ENCODE measurements at places on chromosomes 2 and 18.

DNA sequence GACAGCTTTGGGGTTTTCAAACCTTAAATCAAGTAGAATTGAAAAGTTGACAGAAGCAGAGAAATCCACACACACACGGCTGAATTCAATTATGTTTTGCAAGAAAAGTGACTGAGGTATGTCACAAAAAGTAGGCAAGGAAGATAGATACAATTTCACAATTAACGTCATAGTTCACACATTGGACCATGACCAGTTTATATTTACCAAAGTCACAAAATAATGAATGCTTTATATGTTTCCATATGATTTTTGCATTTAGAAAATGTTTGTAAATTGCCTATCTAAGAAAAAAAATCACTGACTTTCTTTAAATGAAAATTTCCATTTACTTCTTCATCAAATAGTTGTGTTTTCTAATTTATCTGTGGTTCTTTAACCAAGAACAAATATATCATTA lies 29.4 kb upstream of the ZNF516 start:
- DNase-seq = no peak

- DNase-seq = no peak
These were observed 184.9 kb downstream of the PDE1A start for GRCh38 chr2:182241936-182242335.

GRCh38 chr2:99662761-99663341 lies 173.0 kb upstream of the REV1 start:
- DNase-seq = no peak

GRCh38 chr2:204061241-204061640 lies 124.7 kb downstream of the ICOS start:
- no peak for DNase-seq

DNA sequence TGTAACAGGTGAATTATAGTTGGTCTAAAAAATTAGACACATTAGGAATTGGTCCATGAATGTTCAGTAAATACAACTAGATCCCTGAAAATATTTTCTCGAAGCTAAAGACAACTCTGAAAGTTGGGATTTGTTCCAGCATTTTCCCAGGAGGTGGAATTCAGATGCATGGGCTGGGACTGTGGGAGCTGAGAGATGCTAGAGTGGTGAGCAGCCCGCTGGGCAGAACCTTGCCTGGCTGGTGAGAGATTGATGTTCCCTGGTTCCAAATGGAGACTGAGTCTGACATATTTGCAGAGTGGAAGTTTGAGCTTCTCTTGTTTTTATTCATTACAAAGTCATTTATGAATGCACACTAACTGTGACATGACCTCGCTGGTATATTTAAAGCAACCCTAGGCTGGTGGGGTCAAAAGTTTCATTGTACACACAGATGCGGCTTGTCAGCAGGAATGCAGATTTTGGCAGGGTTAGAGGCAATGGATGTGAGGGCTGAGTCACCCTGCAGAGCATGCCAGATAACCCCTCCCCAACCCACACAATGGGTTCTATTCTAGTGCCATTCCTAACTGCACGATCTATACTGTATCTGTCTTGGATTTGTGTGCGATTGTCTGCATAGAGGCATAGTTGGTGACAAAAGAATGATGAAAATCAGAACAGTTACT lies 23.5 kb upstream of the TMEM178A start:
- no peak for DNase-seq

- DNase-seq = no peak
These were observed 18.3 kb upstream of the ENOSF1 start for GRCh38 chr18:730692-731091.

- DNase-seq = no peak
These were observed 69.7 kb downstream of the RNF144A start for GRCh38 chr2:6986912-6987361.

- DNase-seq = no peak
These were observed 18.8 kb downstream of the YPEL5 start for GRCh38 chr2:30165617-30166016.

- no peak for DNase-seq
These were observed 99.3 kb downstream of the KLHL29 start for GRCh38 chr2:23484275-23484674.

GRCh38 chr2:111071600-111072171 lies 49.0 kb upstream of the BCL2L11 start:
- no peak for DNase-seq

DNA sequence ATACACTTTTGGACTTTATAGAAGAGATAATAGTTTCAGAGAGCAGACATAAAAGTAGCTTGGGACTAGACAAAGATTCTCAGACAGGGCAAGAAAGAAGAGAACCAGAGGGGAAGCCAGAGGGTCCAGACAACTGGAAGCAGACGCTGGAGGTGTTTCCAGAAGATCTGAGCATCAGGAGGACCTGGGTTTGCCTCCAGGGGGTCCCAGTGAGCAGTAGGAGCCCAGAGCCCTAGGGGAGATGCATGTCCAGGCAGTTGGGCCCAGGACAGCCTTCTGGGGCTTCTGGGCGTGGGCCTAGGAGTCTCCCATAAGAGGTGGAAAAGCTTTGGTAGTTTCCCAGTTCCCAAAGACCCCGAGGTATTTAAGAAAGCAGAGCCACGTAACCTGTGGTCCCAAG lies 251.2 kb upstream of the ID2 start:
- DNase-seq = no peak

DNA sequence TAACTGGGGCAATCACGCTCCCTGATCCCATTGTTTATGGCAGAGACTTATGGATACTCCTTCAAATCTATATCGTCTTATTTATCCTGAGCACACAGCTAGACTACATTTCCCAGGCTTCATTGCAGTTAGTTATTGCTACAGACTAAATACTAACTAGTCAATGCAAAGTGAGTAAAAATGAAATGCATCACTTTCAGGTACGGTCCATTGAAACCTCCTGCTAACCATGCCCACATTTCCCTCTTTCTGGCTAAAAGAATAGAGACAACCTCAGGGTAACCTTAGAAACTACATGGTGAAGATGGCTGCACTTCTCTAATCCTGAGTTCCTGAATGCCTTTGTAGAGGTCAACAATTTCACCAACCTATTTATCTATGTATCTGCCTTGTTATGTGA lies 437.4 kb downstream of the EPHA4 start:
- no peak for DNase-seq

DNA sequence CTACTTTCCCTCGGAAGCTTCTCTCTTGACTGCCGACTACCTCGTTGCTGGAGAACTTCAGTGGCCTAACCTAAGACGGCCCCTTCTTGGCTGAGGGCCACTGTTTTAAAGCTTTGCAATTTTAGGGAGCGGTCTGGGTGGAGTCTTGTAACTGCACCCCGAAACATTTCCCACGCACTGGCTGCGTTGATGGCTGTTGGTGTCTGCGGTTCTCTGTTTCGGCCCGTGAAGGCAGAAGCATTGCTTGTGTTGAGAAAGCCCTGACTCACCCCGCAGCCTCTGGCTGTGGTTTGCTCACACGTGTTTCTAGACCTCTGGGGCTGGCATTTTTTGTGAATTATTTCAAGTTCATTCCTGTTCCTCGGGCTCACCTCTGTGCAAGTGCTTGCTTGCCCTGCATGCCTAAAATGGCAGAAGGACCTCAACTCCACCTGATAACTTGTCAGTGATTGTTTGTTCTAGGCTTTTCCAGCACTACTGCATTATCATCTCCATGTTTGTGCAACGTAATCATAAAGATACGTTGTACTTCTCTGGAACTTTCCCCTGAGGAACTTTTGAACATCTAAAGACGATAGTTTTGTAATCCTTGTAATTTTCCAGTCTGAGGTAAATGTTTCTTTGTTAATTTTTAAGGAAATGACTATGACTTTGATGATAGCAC lies 94.2 kb upstream of the DLX2 start:
- DNase-seq = no peak

- DNase-seq = no peak
These were observed at the start of gene DSC3 for GRCh38 chr18:31042406-31043181. Gene DSC3, minus strand, starts transcription at chr18:31042742. Its CDS starts 82 bp downstream, at chr18:31042660.

- DNase-seq = no peak
These were observed 147.0 kb downstream of the MBD5 start for GRCh38 chr2:148167855-148168254.

GRCh38 chr2:98702858-98703620 lies 27.9 kb downstream of the MGAT4A start:
- DNase-seq = no peak

DNA sequence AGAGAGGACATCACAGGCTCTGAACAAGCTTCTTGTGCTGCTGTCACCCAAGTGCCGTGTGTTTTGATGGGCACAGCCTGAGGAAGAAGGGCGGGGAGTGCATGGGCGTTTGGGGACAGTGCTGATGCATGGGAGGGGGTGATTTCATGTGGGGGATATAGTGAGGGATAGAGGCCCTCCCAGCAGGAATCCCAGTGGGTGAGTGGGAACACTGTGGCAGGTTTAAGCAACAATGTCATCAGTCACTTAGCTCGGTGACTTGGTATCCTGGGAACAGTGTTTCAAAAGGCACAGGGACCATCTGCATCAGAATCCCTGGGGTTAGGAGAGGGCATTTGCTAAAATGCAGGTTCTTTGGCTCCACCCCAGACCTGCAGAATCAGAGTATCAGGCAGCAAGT lies 609 bp downstream of the SIGLEC15 start:
- DNase-seq = no peak

- no peak for DNase-seq
These were observed 218.1 kb downstream of the ALK start for GRCh38 chr2:29703336-29703735.

- no peak for DNase-seq
These were observed 6.3 kb downstream of the KIAA2012 start for GRCh38 chr2:202079310-202079709.

DNA sequence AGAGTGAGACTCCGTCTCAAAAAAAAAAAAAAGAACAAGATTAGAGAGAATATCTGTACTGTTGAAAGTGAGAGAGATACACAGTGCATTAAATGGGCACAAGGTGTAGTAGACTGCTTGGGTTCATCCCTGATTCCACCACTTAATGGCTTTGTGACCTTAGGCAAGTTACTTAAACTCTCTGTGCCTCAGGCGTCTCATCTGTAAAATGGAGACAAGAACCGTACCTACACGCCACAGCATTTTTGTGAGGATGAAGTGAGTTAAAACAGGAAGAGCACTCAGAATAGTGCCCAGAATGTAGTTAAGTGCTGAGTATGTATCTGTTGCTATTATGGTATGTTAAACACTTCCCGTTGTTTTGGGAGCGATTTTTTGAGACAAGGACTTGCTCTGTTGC lies 64.3 kb downstream of the MTHFD2 start:
- DNase-seq = no peak

DNA sequence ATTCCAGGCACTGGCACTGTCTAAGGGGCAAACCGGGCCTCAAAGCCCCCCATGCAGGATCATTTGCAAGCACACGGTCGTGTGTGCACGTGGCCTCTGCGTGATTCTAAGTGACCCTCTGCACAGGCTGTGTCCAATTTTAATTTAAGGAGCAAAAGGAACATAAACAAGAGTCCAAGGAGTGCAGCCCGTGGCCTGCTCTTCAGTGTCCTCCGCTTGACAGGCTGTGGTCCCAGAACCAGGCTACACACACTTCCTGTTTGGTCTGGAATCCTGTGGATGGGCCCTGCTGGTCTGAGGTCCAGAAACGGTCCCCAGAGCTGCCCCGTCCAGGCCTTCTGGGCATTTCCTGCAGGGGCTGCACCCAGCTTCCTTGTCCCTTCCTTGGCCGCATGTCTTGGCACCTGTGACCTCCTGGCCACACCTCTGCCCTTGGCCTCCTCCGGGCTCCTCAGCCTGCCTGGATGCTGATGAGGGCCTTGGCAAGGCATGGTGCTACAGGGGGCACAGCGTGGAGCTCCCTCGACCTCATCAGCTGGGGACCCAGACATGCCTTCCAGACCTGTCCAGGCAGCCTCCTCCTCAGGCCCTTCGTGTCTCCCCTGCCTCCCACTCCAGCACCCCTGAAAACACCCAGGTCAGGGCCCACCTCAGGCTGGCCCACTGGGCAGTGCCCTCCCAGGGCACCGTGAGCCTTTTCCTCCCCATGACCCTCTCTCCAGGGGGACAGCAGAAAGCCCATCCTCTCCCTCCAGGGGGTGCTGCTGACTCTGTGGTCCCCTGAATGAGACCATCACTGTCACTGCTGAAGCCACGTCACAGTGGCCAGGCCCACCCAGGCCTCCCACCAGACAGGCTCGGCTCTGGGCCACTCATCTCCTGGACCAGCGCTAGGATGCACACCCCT lies 136.4 kb upstream of the GPC1 start:
- DNase-seq = no peak

GRCh38 chr2:160306985-160307384 lies 106.9 kb upstream of the ITGB6 start:
- DNase-seq = no peak

DNA sequence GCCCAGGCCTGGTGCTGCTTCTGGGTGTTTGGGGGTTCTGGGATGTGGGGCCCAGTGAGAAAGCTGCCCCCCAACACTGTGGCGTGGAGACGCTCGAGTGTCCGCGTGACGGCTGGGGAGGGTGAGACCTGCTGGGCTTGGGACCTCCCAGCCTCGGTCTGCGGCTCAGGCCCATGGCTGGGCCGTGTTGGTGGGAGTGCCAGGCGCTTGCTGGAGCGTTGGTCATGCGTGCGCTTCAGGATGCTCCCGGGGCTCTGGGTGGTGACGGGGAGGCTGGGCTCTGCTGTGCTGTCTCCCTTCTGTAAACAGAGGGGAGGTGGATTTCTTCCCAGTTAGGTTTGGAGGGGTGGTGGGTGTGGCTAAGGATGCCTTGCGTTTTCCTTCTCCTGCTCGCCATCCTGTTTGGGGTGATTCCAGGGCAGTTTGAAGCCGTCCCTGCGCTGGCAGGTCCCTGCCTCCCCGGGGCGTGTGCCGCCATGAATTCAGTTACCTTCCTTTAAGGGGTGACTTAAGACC lies 606 bp downstream of the GAL3ST2 start:
- no peak for DNase-seq

DNA sequence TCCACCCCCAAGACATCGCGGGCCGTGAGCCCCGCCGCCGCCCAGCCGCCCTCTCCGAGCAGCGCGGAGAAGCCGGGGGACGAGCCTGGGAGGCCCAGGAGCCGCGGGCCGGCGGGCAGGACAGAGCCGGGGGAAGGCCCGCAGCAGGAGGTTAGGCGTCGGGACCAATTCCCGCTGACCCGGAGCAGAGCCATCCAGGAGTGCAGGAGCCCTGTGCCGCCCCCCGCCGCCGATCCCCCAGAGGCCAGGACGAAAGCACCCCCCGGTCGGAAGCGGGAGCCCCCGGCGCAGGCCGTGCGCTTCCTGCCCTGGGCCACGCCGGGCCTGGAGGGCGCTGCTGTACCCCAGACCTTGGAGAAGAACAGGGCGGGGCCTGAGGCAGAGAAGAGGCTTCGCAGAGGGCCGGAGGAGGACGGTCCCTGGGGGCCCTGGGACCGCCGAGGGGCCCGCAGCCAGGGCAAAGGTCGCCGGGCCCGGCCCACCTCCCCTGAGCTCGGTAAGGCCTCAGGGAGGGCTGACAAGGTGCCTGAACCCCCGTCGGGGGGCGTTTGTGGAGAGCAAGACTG lies 14.2 kb downstream of the SPEG start:
- no peak for DNase-seq

DNA sequence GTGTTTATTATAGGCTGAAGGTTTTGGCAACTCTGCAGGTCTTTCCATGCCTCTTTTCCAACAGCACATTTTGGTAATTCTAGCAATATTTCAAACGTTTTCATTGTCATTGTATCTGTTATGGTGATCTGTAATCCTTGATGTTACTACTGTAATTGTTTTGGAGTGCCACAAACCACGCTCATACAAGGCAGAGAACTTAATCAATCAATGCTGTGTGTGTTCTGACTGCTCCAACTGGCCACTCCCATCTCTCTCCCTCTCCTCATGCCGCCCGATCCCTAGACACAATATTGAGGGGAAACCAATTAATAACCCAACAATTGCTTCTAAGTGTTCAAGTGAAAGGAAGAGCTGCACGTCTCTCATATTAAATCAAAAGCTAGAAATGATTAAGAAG lies 32.9 kb downstream of the HDLBP start:
- no peak for DNase-seq

- DNase-seq = no peak
These were observed 45.0 kb downstream of the TCF7L1 start for GRCh38 chr2:85178154-85178553.
